ENCODE measurements at places on chromosomes 3 and 15.
A peak's percentile ranks its signal among the peaks of the same experiment; 100 is the strongest.

GRCh38 chr3:20752416-20752815, 566.4 kb upstream of the SGO1 start:
- no peak for DNase-seq

GRCh38 chr3:172616031-172616461, 92.8 kb upstream of the TNFSF10 start:
- no peak for DNase-seq

DNA sequence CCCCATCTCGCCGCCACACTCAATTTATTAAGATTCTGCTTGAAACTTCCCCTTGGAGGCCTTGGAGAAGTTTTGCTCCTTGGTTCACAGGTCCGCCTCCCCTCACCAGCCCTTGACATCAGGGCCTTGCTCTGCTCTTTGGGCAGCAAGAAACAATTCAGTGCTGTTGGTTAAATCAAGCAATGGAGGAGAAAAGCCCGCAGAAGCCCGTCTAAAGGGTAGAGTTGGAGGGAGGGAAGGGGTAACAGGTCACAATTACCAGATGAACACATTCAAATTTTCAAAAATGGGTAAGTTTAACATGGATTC, 429 bp downstream of the PARP9 start:
- DNase-seq: no peak

- DNase-seq: no peak
Observed at GRCh38 chr3:31707286-31707685, 174.6 kb downstream of the STT3B start.

DNA sequence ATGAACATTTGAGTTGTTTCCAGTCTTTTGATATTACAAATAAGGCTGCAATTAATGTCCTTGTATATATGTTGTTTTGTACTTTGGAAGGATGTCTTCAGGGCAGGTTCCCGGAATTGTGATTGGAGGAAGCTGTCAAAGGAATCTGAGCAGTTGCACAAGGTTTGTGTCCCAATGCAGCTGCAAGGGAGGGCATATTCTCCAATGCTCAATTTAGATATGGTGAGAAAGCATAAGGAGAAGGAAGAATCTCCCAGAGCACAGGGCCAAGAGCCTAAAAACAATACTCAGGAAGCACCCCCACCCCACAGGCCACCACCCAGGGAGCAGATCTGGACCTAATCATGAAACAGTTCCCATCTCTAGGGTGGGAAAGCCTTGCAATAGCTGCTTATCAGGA, 228.0 kb upstream of the LRRFIP2 start:
- no peak for DNase-seq

DNA sequence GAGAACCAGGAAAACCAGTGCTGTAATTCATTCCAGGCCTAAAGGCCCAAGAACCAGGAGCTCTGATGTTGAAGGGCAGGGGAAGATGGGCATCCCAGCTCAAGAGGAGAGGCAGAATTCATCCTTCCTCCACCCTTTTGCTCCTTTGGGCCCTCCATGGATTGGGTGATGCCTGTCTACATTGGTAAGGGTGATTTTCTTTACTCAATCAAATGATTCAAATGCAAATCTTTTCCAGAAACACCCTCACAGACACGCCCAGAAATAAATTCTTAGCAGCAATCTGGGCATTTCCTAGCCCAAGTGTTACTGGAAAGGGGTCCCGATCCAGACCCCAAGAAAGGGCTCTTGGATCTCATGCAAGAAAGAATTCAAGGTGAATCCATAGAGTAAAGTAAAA, 17.6 kb upstream of the APOD start:
- DNase-seq: no peak

DNA sequence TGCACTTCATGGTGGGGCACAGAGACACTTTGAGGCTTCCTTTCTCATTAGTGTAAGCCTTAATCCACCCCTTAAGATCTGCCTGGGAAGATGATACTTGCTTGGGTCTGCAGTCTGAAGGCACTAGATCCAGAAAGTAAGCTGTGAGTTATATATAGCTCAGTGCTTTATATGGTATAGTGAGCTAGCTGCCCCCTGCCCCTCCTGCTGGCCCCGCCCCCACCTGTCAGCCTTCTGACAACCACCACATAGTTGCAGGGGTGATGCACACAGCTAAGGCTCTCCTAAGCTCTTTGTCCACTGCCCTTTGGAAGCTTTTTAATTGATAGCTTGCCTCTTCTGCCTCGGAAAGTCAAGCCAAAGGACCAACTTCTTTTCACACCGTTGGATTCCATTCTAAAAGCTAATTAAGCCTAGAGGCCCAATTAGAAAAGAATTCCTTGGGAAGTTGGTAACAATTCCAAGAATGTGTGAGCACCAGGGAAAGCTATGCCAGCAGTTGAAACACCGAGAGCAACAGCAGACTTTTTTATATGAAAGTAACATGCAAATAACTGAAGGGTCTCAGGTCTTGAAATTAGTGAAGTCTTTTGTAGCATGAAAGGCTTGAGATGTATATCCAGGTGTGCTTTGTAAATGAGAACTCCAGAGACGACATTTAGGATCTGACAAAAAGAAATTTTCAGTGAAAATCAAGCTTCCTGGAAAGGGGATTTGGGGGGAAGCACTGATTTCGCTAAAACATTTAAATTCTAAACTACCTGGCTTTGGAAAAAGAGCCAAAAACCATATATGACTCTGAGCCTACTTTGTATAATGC, 2.3 kb downstream of the TPM1 start:
- DNase-seq: no peak

GRCh38 chr3:174331095-174331800, 527.9 kb upstream of the NAALADL2 start:
- no peak for DNase-seq

DNA sequence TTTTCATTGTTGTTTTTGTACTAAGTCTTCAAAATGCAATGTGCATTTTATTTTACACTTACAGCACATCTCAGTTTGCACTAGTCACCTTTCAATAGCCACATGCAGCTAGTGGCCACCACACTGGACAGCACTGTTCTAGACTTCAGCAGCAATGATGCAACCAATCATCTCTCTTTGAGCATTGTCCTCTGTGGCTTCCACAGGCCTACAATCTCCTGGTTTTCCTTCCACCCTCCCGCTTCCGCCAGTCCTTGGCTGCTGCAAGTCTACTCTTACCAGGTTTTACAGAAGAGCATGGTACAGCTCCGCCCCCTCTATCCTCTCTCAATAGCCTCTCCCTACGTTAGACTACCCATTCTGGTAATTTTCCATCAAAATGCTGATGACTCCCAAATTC, 25.1 kb upstream of the FSIP1 start:
- DNase-seq: no peak

- no peak for DNase-seq
Observed at GRCh38 chr3:70277304-70277703, 35.1 kb downstream of the MDFIC2 start.

GRCh38 chr3:188008582-188009213, 145.3 kb upstream of the LPP start:
- no peak for DNase-seq

GRCh38 chr3:157135671-157136396, 24.1 kb downstream of the CCNL1 start:
- no peak for DNase-seq

- peak; percentile 35 for DNase-seq
Observed at GRCh38 chr15:31305796-31306425, 20.7 kb upstream of the KLF13 start.

DNA sequence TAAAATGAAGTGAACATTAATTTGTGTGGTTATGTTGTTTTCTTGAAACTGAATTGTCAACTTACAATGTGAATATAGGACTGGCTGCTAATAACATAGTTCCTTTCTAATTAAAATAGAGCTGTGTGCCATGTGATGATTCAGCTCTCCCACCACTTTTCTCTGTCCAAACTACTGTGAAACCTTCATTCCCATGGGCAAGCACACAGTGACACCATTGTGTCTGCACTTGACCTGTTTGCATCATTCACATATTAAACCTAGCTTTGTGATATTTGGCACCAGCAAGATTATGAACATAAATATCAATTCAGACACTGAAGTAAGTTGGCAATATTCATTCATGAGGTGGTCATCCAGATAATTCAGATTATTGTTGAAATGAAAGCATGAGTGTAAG, 78.8 kb upstream of the TCF12 start:
- DNase-seq: no peak

DNA sequence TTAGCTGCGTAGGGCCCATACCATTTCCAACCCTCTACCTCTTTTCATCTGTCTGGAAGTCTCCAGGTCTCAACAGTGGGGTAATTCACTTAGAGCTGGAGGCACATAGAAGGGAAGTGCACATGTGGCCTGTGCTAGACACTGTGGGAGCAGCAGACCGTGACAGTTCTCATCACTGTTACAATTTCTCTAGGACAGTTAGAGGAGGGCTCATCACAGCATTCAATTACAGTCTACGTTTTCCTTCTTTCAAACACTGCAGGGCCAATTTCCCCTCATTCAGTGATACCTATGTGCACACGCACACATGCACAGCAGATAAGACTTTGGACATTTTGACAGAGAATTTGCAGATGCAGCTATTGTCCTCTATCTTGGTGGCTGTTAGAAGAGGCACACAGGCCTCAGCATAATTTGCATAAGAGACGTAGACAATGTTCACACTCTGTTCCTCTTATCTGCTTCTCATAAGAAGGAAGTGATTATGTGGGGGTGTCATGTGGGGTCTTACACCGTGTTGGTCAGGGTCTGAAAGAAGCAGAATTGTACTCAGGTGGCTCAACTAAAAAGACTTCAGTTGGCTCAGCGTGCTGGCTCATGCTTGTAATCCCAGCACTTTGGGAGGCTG, 12.6 kb upstream of the HRG start:
- no peak for DNase-seq

DNA sequence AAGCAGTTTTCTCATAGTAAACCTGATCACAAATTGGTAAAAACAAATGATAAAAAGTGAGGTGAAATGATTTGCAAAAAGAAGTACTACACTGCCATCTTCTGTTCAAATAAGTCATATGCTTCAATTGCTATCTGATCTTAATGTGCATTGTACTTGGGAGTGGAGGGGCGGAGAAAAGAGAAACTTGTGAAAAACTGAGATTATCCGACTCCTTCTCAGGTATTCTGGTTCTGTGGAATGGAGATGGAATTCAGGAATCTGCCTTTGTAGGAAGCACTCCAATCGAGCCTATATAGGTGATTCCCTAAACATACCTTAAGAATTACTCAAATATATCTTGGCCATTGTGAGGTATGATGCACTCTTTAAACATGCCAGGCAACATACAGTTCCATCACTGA, 180.6 kb downstream of the CHL1 start:
- DNase-seq: peak; percentile 10
